ENCODE measurements at places on chromosomes 16 and 17.
A peak's percentile ranks its signal among the peaks of the same experiment; 100 is the strongest.

DNA sequence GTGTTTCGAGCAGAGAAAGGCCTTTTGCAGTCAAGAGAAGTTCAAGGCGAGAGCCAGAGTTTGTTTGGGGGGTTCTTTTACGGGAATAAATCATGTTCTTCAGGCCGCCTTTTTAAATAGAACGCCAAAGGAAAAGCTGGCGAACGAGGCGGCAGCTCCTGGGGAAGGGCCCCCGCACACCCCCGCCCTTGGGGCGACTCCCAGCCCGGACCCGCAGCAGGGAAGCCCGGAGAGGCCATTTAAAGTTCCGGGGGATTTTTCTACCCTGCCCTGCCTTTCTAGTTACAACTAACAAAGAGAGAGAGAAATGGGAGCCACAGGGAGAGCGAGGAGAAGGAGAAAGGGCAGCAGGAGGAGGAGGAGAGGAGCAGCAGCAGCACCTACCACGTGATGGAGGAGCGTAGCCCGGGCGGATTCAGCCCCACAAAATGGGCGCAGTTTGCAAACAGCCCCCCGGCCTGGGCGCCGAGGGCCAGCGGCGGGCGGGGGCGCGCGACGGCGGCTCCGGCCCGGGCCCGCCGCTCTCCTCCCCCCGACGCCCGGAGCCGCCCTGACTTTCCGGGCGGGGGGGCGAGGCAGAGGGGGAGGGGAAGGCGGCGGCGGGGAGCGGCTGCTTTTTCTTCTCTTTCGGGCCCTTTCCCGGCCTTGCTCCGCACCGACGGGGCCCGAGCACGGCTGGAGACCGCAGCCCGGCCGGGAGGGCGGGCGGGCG is 634 bp downstream of the KANSL1 start:
- peak; percentile 48 for DNase-seq

GRCh38 chr16:82055117-82055516 is 20.1 kb downstream of the HSD17B2 start:
- DNase-seq: no peak

DNA sequence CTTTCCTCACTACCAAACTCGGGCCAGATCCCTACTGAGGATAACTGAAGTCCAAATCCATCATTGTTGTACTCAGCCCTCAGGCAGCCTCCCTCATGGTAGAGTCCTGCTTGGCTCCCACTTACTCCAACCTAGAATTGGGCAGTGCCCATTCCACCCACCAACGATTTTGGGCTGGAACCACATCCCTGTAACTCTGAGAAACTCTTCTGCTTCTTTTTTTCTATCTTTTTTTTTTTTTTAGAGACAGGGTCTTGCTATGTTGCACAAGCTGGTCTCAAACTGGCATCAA is 1.2 kb downstream of the PRR14 start:
- DNase-seq: no peak

DNA sequence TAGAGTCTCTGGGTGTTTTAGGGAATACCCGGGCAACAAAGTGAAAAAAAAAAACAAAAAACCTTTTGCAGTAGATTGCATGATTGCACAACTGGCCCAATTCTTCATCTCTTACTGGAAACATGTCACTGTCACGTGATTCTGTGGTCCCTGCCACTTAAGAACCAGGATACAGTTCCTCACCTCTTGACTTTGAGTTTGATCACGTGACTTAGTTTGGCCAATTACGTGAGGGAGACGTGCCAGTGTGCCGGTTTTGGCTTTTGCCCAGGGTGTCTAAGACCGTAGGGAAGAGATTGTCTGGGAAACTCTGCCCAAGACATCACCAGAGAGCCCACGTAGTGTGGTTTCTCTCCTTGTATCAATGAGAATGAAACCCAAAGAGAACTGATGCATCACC is 88.7 kb downstream of the GRIN2A start:
- no peak for DNase-seq

GRCh38 chr16:88599825-88600538 is 29.8 kb downstream of the ZC3H18 start:
- DNase-seq: no peak

DNA sequence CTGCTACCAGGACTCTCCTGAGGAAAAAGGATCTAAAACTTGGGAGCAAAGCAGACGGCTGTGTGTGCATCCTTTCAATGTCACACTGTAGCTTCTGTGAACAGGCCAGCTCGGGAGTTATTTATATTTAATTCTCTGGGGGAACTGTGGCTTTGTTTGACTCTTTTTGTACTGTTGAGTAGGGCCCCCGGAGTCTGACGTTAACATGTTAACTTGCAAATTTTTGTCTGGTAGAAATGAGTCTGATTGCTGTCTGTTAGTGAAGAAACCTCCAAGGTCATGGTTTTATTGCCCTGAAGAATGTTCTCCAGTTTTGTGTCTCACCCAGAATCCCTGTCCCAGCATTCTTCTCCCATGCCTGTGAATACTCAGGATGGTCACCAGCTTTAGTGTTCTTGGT is 14.2 kb upstream of the KCNG4 start:
- DNase-seq: no peak

Measured in stimulated activated CD4-positive, alpha-beta T cell treated with anti-CD3 and anti-CD28 coated beads, Interleukin-4, amount 100 ng/mL, for 4 hours (primary cell).